Breast epithelium (tissue), 4 donors: ENCODE measurements at places on chromosomes 2 and 18. TPM values are rescaled to one million over a fixed set of nuclear protein-coding genes. Genes with fewer than 3 reads are reported as not detected.

DNA sequence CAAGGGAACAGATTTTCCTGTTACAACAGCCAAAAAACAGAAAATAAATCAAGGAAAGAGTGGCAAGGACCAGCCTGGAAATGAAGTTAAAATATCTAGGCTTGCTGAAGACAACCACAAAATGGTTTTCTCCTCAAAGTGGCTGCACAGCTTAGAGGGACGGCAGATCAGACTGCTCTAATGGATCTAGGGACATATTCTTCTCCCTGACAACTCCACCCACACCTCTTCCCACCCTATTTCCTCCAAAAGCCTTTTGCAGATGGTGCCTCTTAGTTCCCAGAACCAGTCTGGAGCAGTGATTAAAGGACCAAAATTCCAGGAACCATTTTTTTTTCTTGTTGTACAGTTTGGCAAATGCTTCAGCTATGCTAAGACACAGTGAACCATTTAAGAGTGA, 220.2 kb upstream of the SIX2 start:
- no peak overlapping the region for H3K27ac ChIP-seq
- DNase-seq = no peak
- no peaks in the 10 kb centered on the region for H3K36me3 ChIP-seq
- H3K4me1 ChIP-seq = no peaks in the 10 kb centered on the region
- H3K27me3 ChIP-seq = no peaks in the 10 kb centered on the region
- no peak overlapping the region for H3K4me3 ChIP-seq

The ADAM23 gene
- total RNA-seq = 2.5 TPM

The CPS1 gene
- total RNA-seq = 10.4 TPM

GRCh38 chr2:143907801-143908200, 612.1 kb downstream of the ZEB2 start:
- H3K4me3 ChIP-seq = no peak overlapping the region
- H3K36me3 ChIP-seq = no peaks in the 10 kb centered on the region
- DNase-seq = no peak
- H3K27ac ChIP-seq = no peak overlapping the region
- H3K4me1 ChIP-seq = no peaks in the 10 kb centered on the region

DNA sequence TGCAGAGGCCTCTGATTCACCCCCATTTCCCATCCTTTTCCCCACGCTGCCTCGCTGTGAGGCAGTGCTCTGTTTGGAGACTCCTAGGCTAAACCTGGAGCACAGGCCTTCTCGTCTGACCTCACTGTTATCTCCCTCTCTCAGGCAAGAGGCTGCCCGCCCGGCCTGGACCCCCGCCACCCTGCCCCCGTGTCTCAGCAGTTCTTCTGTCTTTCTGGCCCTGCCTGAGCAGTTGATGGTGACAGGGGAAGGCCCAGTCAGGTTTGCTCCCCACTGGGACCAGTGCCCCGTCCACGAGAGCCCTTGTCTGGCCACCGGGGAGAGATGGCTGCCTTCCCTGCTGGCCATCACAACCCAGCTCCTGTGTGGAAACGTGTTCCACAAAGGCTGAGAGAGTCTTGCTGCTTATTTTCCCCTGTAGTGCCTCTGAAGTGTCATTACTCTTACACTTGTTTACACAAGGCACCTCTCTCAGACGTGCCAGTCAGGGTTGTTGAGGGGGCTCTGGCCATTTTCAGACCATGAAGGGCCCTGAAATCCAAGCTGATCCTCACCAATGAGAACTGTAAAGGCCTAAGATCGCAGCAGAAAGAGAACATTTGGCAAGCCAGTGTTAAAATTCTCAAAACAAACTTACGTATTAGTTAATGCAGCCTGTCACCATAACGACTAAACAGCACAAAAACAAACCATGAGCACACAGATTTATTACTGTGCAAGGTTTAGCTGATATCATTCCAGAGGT, 210.9 kb downstream of the NDUFA10 start:
- H3K27me3 ChIP-seq = no peaks in the 10 kb centered on the region
- H3K4me3 ChIP-seq = no peak overlapping the region
- H3K36me3 ChIP-seq = no peaks in the 10 kb centered on the region
- H3K4me1 ChIP-seq = no peaks in the 10 kb centered on the region
- DNase-seq = no peak

GRCh38 chr2:85308896-85309555, 18.8 kb downstream of the TGOLN2 start:
- H3K27ac ChIP-seq = peak overlapping the region; percentile 69
- no peaks in the 10 kb centered on the region for H3K4me1 ChIP-seq
- H3K27me3 ChIP-seq = no peaks in the 10 kb centered on the region

The CNGA3 gene
- total RNA-seq = not detected

The CRYBA2 gene
- not detected for total RNA-seq

The PDCD1 gene
- 0.33 TPM for total RNA-seq

GRCh38 chr2:240132651-240132980, 3.5 kb downstream of the COPS9 start:
- no peaks in the 10 kb centered on the region for H3K36me3 ChIP-seq
- no peaks in the 10 kb centered on the region for H3K27me3 ChIP-seq
- DNase-seq = no peak
- H3K27ac ChIP-seq = no peak overlapping the region
- H3K4me3 ChIP-seq = no peak overlapping the region

- H3K27ac ChIP-seq = no peak overlapping the region
- DNase-seq = no peak
- H3K27me3 ChIP-seq = no peaks in the 10 kb centered on the region
- no peaks in the 10 kb centered on the region for H3K4me1 ChIP-seq
- H3K36me3 ChIP-seq = no peaks in the 10 kb centered on the region
- no peak overlapping the region for H3K4me3 ChIP-seq
Observed at GRCh38 chr2:105538840-105539239, 140.0 kb upstream of the FHL2 start.

The C1GALT1C1L gene
- total RNA-seq = 2.9 TPM

The MSH6 gene
- 60.0 TPM for total RNA-seq
